ENCODE measurements at places on chromosomes 4 and X. TPM values are rescaled to one million over a fixed set of nuclear protein-coding genes. Genes with fewer than 3 reads are reported as not detected.

DNA sequence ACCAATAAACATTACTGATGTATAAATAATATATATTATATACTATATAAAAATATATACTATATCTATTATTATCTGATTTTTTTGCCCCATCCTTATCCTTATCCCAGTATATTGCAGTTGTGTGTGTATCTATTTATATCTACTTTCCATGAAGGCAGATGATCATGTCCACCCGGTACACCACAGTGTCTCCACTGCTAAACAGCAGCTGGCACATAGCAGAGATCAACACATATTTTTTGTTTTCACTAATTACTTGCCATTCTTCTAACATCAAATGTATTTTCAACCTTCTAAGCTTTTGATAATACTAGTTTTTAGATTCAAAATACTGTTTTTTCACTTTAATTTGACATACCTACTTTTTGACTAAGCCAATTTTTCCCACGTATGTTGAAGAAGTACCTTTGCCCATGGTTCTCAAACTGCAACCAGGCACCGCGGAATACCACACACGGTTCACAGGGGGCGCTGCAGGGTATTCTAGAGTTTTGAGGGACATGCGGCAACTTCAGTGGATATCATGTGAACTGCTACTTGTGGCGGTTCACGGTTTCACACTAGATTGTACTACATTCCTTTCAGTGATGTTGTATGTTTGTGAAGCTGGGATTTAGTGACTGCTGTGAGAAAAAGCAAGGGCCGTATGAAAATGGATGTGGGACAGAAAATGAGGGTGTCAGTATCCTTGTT, 182.5 kb upstream of the NPY2R start:
- ATAC-seq, result no peak

- ATAC-seq, result no peak
These were observed 1434.6 kb downstream of the C4orf33 start for GRCh38 chr4:130530505-130530904.

- peak; percentile 80 for ATAC-seq
These were observed 222.6 kb upstream of the SMIM31 start for GRCh38 chr4:164531336-164531735.

DNA sequence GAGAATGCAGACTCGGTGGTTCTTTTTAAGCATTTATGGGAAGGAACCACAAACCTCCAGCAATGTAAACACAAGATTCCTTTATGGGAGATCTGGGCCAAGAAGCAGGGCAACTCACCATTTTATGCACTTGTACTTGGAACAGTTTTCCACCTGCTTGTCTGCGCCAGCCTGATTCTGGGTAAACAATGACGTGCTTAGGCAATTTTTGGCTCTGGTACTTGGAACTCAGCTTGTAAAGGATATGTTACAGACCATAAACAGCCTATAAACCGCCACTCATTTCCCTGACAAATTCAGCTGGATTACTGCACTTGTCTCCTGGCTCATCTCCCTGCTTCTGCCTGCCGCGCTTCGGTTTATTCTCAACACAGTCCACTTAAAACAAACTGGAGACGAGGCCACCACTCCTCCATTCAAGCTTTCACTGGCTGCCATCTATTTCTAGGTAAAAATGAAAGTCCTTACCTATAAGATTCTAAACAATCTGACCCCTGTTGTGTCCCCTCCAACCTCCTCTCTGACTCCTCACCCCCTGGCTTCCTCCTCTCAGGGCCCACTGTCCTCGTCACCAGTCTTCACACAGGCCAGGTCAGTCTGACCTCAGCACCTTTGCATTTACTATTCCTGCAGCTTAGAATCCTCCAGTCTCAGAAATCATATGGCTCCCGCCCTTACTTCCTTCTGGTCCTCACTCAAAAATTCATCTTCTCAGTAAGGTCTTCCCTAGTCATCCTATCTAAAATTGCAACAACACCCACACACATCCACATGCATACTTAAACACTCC, 205.9 kb upstream of the GALNT7 start:
- peak; percentile 65 for ATAC-seq

GRCh38 chr4:81378386-81378785, 93.3 kb downstream of the RASGEF1B start:
- ATAC-seq, result no peak

GRCh38 chrX:8319359-8319758, 145.3 kb upstream of the VCX3B start:
- ATAC-seq, result no peak

DNA sequence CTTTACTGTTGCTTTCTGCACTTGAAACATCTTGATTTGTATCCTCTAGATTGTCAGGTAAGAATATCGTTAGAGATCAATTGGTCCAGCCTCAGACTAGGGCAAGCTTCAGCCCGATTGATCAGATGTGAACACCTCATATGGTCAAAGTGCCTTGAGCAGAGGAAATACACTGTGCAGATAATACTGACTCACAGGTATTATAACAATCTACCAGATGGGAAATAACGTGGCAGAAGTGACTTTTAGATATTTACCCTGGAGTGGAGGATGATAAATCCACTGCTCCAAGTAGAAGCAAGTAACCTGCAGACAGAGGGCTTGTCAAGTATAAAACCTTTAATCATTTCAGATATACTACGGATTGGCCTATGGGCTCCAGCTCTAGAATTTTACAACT, 17.9 kb downstream of the VEGFC start:
- ATAC-seq, result no peak

DNA sequence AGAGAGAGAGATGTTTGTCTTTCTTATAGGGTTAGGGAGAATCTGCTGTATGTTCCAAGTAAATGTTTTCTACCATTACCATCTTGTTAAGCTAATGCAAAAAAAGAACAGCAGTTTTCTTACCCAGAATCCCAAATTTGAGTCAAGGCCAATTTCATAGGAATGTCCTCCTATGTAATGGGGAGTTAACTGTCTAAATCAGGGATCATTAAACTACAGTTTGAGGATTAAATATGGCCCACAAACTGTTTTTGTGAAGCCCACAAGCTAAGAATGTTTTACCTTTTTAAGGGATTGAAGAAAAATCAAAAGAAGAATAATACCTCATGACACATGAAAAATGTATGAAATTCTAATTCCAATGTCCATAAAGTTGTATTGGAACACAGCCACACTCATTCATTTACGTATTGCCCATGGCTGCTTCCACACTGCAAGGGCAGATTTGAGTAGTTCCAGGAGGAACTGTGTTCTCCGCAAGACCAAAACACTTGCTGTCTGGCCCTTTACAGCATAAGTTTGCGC, 113.2 kb upstream of the SPRY1 start:
- ATAC-seq, result no peak

DNA sequence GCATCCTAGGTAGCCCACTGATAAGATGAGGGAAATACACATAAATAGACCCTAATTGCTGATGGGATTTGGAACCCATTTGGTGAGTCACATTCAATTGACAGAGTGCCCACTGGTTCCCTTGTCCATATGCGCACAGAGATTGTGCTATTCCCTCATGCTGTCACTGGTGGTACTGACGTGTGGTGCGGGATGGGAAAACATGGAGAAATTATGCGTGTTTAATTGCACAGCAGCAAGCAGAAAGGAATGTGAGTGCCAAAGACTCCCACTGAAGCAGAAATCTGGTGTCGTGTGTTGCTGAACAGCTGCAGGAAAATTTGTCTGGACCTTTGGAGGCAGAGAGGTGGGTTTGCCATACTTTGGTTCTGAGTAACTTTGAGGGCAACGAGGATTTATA, 92.2 kb downstream of the NHSL2 start:
- ATAC-seq, result no peak

DNA sequence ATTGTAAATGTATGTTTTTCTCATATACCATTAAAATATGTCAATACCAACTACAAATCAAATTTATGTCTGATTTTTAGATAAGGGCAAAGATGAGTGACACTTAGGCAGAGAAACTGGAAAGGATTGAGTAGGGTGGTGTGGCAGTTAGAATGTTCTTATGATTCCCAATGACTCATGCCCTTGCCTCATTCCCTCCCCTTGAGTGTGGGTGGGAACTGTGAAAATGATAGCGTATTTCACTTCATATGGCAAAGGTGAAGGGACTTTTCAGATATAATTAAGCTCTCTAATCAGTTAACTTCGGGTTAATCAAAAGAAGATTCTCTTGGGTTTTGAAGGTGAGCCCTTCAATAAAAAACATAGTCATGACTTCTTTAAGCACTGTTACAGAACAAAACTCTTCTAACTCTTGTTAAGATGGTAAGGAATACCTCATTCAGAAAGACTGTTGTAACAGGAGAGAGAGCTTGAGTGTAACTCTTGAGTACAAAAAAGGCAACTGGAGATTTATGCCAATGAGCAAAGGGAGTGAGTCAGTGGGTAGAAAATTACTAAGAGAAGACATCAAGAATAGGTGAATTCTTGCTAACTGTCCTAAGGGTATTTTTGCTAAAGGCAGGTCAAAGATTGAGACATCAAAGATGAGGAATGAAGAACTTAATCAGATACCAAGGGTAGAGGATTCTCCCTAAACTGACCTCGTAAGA, 329.5 kb downstream of the KCTD8 start:
- ATAC-seq, result no peak

GRCh38 chr4:174358829-174359228, 75.1 kb downstream of the CEP44 start:
- ATAC-seq, result peak; percentile 49

DNA sequence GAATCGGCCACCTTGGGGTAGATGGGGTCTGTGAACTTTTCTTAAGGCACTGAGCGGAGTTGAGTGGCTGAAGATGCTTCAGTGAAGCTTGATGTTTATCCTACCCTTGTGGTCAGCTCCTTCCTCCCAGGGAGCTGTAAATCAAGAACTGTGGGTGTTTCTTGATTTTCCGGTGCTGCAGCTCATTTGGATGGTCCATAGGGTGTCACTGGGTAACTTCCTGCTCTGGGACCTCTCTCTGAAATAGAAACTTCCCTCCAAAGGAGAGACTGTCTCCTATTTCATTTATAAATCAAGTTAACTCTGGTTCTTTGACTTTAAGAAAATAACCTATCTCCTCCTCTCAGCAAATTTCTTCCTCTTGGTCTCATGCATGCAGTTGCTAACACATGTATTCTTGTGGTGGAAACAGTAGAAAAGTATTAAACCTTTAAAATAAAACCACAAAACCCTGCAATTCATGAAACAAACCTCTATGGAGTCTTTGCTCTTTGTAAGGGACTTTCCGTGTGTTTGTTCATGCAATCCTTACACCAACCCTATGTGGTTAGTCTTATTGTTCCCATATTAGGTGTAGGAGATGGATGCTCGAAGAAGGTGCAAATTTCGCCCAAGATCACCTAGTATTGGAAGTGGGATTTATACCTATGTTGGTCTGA, 110.3 kb downstream of the SHROOM3 start:
- ATAC-seq, result no peak

- no peak for ATAC-seq
These were observed 53.7 kb upstream of the TMPRSS11F start for GRCh38 chr4:68183417-68183816.

DNA sequence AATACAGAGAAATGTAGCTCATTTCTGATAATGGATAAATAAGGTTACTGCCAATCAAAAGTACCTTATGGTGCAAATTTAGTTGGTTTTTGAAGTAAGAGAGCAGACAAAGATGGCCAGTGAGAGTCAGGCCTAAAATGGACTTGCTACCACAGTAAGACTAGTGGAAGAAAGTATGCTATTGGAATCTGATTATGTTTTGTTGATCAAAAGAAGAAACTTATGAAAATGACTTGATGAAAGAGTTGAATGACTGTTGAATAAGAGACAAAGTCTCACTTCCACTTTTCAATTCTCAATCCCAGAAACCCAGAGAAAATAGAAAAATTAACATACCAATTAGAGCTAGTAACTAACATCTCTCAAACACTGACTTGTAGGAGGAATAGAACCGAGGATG, 737.8 kb upstream of the INTU start:
- no peak for ATAC-seq

DNA sequence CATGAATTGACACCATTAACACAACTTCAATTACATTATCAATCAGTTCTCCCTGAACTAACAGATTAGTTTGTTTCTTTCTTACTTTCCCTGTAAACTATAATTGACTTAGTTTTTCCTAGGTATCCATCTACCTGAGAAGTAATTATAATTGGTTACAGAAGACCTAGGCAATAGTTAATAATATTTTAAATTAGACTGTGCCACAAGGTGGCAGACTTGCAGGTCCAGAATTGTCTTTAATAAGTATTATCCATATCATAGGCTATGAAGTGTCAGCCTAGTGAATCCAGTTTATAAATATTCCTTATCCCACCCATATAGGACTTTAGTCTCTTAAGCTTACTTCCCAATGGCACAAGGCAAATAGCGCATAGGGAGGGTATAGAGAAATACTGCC, 48.9 kb upstream of the FAM47B start:
- ATAC-seq, result no peak

DNA sequence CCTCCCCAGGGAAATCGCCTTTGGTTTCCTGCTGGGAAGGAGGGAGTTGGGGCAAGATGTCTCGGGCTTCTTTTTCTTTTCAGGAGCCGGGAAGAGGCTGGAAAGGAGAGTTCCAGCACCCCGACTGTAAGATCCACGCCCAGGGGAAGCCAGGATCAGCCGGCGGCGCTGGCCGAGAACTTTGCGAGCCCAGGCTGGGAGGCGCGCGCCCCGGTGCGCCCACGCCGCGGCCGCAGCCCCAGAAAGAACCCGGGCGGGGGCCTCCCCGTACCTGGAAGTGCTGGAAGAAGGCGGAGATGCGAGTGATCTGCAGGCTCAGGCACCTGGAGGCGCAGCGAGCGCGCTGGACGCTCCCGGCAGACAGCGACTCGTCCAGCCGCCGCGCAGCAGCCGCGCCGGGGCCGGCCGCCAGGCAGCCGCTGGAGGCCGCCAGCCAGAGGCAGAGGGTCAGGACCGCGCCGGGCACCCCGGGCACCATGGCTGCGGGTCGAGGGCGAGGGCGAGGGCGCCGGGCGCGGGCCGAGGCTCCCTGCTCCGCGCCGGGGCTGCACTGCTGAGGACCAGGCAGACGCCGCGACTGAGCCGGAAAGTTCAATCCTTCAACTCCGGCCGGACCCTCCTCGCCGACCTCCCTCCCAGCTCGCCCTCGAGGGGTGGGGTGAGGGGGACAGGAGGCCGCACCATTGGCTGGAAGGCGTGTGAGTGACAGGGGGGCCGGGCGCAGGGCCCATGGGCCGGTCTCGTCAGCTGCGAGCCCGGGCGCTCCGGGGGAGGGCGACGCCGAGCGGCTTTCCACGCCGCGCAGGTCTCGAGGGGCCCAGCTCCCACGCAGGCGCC, at the start of gene ANOS1:
Gene ANOS1, minus strand, starts transcription at position 579 of the 837 bp plus-strand sequence. Its CDS starts 101 bp downstream, at position 478.
- peak; percentile 43 for ATAC-seq

GAGE12J gene
- total RNA-seq, result not detected

HAND2 gene
- total RNA-seq, result 0.08 TPM

ETDA gene
- total RNA-seq, result not detected

ENAM gene
- not detected for total RNA-seq

GPR82 gene
- total RNA-seq, result 0.12 TPM

ASB5 gene
- 0.16 TPM for total RNA-seq

CLGN gene
- total RNA-seq, result 1.2 TPM

TASL gene
- 0.16 TPM for total RNA-seq

HSPA4L gene
- 35.5 TPM for total RNA-seq

BEX4 gene
- 12.2 TPM for total RNA-seq

SPANXC gene
- total RNA-seq, result not detected

MXRA5 gene
- total RNA-seq, result 3.9 TPM
